Cardiac ventricle fibroblast (primary cell): ENCODE measurements at places on chromosomes 7 and 10. TPM values are rescaled to one million over a fixed set of nuclear protein-coding genes. Genes with fewer than 3 reads are reported as not detected.

Gene SPDYE5
- total RNA-seq, result not detected in 2 replicates

Gene ITIH5
- 0.19 and 0.24 TPM in 2 replicates for total RNA-seq

Gene MMP21
- 0.15 TPM in 1 of 2 replicates, not detected in the other for total RNA-seq

Gene PSMA2
- total RNA-seq, result 48.3 and 59.3 TPM in 2 replicates

Gene ANKRD61
- not detected in 2 replicates for total RNA-seq

Gene MUC12
- total RNA-seq, result 0.54 TPM in 1 of 2 replicates, not detected in the other
